NCI-H526 treated with DMSO at 0.1 percent for 48 hours (cell line): ENCODE measurements at places on chromosomes 2 and 18.
A peak's percentile ranks its signal among the peaks of the same experiment; 100 is the strongest.

- DNase-seq, result no peak
Measured at GRCh38 chr18:79684283-79684631, 4.7 kb downstream of the CTDP1 start.

DNA sequence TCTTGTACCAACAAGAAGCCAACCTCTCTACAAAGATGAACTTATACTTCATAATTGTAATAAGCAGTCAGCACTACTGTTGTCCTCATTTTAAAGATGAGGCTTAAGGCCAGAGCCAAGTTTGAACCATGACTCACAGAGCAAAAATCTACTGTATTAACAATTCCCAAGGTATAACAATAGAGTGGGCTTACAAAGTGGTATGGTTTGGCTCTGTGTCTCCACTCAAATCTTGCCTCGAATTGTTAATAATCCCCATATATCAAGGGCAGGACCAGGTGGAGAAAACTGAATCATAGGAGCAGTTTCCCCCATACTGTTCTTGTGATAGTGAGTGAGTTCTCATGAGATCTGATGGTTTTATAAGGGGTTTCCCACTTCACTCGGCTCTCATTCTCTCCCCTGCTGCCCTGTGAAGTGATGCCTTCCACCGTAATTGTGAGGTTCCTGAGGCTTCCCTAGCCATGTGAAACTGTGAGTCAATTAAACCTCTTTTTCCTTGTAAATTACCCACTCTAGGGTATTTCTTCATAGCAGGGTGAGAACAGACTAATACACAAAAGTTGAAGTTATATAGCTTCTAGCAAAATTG lies 19.5 kb downstream of the MRPL44 start:
- DNase-seq, result no peak

GRCh38 chr2:109045505-109045904 lies 56.5 kb upstream of the EDAR start:
- no peak for DNase-seq

GRCh38 chr18:42157420-42157819 lies 202.4 kb downstream of the PIK3C3 start:
- no peak for DNase-seq

DNA sequence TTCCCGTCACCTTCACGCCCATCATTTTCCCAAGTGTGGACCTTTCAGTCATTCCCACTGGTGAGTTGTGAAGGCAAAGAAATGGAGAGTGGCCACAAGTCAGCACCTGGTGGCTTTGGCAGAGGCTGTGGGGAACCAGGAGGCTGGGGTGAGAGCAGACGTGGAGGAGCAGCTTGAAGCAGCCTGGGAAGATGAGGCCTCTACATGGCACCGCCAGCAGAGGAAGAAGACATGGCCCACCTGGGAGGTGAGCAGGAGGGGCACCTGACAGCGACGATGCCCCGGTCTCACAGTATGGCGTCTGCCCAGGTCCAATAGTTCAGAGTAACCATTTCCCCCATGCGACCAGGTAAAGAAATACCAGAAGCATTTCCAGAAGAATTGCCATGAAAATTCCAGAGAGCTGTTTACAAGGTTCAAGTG lies 69.0 kb downstream of the TPO start:
- no peak for DNase-seq

DNA sequence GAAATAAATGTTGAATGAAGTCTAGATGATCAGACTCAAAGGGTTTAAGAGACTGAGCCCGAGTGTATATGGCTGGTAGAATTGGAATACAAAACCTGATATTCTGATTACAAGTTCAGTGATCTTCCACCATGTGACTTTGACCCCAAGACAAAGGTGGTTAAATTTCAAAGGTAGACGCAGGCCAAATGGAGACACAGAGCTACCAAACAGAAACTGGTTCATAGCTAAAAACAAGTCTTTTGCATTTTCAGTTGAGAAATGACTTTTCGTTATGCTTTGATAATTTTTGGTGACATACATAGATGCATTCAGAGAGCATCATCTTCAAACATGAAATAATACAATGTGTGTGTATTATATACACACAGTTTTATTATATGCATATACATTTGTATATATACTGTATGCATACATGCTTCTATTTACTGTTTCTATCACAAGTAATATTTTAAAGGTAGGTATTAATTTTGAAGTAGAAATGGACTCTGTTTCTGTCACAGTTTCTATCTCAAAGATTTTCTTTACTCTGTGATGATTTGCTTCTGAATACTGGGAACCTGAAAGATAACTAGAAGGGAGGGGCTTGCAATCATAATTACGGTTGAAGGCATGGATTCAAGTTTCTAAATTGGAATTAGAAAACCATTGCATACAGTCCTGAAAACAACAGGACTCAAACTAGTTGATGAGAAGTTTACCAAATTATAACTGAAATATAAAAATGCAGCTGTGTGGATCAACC lies 142.3 kb downstream of the ABCA12 start:
- no peak for DNase-seq

- DNase-seq, result peak; percentile 17
Measured at GRCh38 chr2:73984922-73985307, 205 bp downstream of the TET3 start.

- no peak for DNase-seq
Measured at GRCh38 chr2:74498500-74499266, 720 bp downstream of the LBX2 start.

GRCh38 chr2:2886922-2887321 lies 490.7 kb downstream of the EIPR1 start:
- DNase-seq, result no peak

DNA sequence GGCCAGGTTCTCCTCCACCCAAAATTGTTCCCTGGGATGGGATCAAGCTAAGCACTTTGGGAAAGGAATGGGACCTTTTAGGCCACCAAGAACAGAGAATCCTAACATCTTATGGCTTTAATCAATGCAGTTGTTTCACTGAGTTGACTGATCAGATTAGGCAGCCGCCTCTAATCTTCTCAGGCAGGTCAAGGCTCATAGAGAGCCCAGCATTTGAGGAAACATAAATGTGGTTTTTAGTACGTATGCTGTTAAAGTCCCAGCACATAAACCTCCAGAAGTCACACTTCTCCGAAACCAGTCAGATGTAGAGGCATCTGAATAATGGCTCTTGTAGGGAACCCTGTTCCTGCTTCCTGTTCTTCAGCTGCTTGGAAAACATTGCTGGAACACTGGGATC lies 99.5 kb upstream of the RMDN2 start:
- no peak for DNase-seq

GRCh38 chr18:36734596-36734995 lies 94.2 kb downstream of the TPGS2 start:
- DNase-seq, result peak; percentile 51

- no peak for DNase-seq
Measured at GRCh38 chr18:9542924-9543323, 67.6 kb downstream of the RALBP1 start.

GRCh38 chr2:240620149-240620731 lies 5.0 kb upstream of the GPR35 start:
- no peak for DNase-seq

DNA sequence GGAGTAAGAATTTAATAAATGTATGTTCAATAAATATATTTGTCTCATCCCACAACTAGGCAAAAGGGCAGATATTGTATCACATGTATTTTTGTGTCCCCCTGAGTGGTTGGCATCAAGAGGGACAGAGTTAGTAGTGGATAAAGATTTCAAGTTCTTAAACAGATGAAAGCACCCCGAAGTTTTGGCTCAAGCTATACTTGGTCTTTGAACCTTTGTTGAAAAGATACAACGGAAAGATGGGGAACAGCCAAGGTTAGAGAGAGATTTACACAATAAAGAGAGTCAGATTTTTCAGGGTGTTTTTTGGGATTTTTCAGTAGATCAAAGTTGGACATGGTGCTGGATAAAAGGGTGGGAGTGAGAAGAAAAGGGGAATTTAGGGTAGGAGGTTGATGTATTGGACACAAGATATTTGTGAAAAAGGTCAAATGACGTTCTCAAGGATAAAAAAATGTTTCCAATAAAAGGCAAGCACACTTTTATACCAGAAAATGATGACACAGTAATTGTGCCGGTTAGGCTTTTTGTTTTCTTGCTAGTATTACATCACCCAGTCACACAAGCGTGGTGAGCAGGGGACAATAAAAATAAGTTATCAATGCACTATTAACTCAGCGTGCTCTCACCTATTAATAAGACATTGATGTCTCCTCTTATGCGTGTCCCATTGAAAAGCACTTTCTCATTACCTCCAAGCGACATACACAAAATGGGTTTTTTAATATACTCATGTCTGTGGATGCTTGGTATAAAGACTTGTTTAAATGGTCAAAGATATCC lies 59.5 kb downstream of the MEP1B start:
- no peak for DNase-seq

GRCh38 chr2:52327641-52328040 lies 1295.7 kb upstream of the NRXN1 start:
- DNase-seq, result no peak

DNA sequence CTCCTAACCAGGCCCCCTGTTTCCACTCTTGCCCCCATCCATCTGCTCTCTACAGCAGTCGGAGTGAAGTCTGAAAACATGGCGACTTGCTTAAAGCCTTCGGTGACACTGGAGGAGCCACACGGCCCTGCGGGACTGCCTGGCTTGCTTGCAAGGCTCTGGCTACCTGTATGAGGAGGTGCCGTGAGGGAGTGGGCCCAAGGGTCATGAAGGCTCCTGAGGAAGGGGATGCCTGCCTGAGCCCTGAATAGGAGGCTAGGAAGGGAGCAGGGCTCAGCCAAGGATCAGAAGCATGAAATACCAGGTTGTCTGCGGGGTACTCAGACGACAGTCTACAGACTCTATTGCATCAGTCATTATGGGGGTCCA lies 75.4 kb downstream of the EMX1 start:
- DNase-seq, result no peak

DNA sequence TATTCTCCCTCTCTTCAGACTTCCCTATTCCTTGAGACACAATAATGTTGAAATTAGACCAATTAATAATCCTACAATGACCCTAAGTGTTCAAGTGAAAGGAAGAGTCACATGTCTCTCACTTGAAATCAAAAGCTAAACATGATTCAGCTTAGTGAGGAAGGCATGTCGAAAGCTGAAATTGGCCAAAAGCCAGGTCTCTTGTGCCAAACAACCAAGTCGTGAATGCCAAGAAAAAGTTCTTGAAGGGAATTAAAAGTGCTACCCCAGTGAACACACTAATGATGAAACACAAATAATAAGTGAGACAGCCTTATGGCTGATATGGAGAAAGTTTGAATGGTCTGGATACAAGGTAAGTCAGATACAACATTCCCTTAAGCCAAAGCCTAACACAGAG lies 115.4 kb downstream of the PXDN start:
- no peak for DNase-seq

- no peak for DNase-seq
Measured at GRCh38 chr2:196166876-196167275, 4.5 kb downstream of the STK17B start.

DNA sequence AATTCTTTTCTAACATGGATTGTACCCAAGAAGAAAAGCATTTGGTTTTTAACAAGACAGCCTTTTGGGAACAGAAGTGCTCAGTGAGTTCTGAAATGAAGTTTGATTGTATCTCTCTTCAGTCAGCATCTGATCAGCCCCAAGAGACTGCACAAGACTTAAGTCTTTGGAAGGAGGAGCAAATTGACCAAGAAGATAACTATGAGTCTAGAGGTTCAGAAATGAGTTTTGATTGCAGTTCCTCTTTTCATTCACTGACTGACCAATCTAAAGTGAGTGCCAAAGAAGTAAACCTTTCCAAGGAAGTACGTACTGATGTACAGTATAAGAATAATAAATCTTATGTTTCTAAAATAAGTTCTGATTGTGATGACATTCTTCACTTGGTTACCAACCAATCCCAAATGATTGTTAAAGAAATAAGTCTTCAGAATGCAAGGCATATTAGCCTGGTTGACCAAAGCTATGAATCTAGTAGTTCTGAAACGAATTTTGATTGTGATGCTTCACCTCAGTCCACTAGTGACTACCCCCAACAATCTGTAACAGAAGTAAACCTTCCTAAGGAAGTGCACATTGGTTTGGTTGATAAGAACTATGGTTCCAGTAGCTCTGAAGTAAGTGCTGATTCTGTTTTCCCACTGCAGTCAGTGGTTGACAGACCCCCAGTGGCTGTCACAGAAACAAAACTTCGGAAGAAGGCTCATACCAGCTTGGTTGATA lies 31.2 kb downstream of the ZDBF2 start:
- DNase-seq, result no peak

DNA sequence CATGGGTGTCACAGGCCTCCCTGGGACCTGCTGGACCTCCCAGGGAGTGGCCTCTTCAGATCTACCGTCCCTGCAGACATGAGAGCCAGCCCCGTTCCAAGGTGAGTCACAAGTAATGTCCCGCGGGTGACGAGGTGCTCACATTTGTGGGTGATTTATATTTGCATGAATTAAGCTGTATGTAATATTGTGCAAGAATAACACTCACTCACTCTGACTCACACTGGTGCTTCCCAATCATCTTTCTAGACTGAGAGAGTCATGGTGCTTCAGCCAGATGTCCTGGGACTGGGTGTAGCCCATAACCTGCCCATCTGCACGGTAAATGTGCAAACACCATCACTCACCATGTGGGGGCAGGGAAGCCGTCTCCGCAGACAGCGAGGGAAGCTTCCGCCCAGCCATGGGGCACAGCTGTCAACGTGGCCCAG lies 347.5 kb upstream of the SALL3 start:
- no peak for DNase-seq
